ENCODE measurements at places on chromosomes 6 and 20.

GRCh38 chr6:12962529-12962928 lies 246.0 kb downstream of the PHACTR1 start:
- no peak for DNase-seq

- DNase-seq, result no peak
Measured at GRCh38 chr6:31744422-31744821, 4.6 kb downstream of the MSH5 start.

- no peak for DNase-seq
Measured at GRCh38 chr6:52077180-52077884, 10.1 kb downstream of the PKHD1 start.

DNA sequence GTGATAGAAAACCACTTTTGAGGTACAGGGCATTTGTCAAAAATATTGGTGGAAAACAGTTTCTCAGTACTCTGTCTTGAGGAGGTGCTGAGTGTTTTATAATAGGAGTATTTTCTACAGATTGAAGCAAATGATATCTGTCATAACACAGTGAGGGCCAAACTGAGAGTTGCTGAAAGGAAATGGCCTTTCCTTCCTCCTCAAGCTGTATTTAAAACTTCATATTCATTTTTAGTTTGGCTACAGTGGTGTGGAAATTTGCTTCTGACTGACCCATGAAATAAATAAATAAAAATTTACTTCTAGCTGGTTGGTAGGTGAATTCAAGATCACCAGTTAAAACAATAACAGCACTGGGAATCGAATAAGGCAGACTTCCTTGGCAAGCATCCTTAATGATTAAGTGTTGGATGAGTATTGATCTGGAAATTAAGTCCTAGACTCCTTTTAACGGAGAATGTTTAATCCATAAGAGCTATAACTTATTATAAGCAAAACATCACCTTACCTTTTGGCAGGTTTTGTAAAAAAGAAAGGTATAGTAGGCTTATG lies 828.6 kb upstream of the CITED2 start:
- no peak for DNase-seq

GRCh38 chr6:53244958-53245357 lies 96.3 kb upstream of the GCM1 start:
- no peak for DNase-seq

DNA sequence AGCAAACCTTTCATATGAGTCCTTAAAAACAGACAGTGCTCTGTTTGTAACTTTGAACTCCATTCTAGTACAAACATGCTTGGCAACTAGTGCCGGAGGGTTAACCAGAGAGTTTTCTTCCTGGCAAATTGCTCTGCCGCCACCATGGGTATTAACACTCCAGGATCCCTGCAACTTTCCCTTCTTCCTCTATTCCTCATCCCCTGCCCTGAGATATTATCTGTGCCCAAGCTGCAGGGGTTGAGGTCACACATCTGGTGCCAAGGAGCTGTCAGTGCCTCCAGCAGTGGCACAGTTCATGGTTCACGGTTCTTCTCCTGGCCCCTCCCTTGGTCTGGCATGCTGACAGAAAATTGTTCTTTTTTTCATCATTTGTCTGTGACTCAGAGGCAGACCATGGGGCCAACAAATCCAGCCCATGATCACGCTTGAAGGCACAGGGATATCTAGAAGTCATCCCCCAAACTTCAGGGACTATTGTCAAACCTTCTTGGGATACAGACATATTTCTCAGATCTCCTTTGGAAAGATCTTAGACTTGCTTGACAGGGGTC lies 77.5 kb downstream of the ATXN1 start:
- no peak for DNase-seq

DNA sequence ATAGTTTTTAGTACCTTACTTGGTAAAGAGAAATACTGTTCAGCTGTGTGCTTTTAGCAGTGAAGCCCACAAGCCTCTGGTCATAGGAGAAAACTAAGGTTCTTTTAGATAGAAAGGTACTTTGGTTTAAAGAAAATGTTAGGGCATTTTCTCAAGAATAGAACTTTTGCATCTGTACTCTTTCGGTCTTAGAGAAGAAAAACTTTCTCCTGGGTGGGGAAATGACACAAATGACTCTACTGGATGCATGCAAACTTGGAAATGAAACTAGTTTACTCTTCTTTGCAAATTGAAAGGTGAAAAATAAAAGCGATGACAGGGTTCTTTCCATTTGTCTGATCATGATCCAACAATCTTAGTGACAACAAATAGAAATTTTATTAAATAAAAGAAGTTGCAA lies 2.1 kb upstream of the TMEM217 start:
- no peak for DNase-seq

- no peak for DNase-seq
Measured at GRCh38 chr6:40545954-40546353, 41.2 kb downstream of the LRFN2 start.

- no peak for DNase-seq
Measured at GRCh38 chr20:48718786-48719578, 108.8 kb downstream of the PREX1 start.

DNA sequence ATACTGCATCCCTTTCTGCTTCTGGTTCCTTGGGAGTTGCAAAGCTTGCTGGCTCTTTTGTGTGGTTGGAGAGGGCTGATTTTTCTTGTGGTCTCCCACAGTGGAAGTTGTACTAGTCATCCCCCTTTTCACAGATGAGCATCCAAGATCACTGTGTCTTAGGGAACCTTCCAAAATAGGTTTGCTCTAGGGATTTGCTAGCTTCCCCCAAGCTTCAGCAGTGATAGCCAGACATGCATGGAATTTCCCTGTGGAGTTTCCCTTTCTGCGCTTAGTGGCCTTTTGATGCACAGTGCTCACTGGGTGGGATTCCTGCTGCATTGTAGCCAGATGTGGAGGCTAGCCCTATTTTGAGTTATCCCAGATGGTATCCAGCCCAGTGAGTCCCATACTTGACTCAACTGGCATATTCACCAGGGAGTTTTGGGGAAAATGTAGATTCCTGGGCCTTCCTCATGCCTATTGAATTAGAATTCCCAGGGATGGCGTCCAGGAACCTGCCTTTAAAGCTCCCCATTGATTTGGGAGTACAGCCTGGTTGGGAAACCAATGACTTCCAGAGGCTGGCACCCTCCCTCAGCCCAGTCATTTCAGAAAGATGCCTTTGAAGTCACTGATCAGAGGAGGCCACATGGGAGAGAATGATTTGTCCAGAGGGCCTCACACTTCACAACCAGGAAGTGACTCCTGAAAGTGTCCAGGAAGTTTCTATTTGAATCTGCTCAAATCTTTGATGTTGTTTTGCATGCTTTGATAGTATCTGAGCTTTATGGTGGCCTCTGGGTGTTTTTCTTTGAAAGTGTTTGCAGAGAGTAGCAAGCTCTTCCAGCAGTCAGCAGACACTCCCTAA lies 25.9 kb downstream of the PPARD start:
- DNase-seq, result no peak

All from NCI-H2081 (cell line).